Stimulated activated naive CD8-positive, alpha-beta T cell treated with anti-CD3 and anti-CD28 coated beads, Interleukin-15, amount 100 ng/mL, for 72 hours (primary cell): ENCODE measurements at places on chromosomes 2 and 18.

DNA sequence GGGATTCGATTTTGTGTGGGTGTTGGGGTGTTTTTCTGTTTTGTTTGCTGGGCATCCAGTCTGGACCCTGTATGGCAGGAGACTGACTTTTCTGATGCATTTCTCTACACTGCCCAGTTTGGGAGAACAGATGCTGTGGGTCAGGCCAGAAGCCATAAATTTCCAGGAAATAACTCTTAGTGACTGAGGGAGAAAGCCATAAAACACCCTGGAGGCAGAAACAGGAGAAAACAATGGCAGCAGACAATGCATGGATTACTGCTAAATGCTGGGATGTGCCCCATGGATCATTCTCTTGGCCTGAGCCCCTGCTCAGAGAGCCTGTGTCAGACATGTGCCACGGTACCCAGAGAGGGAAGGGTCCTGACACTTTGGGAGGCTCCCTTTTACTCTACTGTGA is 133.6 kb upstream of the CAPN13 start:
- DNase-seq = no peak

GRCh38 chr2:240137596-240138253 is 1.6 kb upstream of the COPS9 start:
- DNase-seq = no peak

DNA sequence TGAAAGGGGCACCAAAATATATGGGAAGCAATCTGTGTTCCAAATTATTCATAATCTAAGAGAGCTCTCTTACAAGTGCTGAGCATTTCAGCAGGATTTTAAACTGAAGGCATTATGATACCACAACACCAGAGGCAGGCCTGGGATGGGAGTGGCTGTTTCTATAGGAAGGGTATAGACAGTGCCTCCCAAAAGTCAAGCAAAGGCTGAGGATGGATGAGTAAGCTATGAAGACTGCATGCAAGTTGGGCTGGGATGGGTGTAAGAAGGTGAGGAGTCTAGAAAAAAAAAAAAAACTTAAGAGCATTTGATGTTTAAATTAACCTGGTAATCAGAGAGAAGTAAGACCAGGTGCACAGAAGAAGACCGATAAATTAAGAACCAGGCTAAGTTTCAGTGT is 132.5 kb downstream of the OSR1 start:
- no peak for DNase-seq

DNA sequence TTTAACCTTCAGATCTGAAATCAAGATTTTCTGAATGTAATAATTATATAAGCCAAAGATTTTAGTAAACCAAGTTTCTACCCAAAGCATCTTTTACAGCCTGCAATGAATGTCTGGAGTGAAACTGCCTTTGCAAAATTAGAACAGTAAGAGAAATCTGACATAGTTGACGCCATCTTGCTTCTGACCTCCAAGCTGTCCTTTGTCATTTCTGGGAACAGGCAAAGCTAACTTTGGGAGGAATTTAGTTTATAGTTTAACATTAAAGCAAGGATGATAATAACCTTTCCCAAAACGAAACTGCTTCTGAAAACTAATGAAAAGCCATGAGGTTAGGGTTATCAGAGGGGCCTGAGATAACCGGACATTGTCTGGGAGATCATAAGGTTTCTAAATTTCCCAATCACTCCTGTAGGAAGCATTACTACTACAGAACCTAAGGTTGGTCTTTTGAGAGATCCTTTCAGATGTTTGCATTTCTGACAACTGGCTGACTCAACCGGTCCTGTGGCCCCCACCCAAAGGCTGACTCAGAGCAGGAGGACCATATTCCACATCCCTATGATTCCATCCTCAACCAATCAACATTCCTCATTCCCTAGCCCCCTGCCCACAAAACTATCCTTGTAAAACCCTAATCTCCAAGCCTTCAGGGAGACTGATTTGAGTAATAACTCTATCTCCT is 124.5 kb downstream of the TMEM131 start:
- no peak for DNase-seq

- DNase-seq = no peak
Measured at GRCh38 chr2:240290432-240291336, 144.8 kb upstream of the GPC1 start.

DNA sequence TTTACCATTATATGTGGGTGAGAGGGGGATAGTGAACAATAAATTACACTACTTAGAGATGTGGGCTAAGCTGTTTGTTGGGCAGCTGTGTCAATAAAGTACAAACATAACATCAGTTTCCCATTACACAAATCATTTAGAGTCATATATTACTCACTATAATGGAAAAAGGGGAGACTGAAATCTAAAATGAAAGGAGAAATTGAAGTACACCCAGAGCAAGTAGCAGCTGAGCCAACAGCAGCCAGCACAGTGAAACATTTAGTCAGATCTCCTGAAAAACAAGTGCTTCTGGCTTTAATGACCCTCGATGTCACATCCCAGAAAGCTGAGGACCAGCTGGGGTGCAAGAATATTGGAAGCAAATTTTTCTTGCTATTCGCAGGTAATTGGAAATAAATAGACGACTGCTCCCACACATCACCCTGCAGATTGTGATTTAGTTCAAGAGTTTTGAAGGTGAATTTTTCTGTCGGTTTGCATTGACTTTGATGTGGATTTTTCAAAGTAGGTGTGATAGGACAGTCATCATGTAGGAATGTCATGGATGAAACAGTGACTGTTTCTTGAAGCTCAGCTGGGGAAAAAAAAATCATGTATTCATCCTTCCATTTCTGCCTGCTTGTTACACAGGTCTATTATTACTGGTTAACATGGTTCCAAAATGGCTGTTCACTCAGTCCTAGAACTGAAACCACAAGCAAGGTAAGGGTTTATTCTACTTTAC is 1607.3 kb upstream of the CELF4 start:
- DNase-seq = no peak

DNA sequence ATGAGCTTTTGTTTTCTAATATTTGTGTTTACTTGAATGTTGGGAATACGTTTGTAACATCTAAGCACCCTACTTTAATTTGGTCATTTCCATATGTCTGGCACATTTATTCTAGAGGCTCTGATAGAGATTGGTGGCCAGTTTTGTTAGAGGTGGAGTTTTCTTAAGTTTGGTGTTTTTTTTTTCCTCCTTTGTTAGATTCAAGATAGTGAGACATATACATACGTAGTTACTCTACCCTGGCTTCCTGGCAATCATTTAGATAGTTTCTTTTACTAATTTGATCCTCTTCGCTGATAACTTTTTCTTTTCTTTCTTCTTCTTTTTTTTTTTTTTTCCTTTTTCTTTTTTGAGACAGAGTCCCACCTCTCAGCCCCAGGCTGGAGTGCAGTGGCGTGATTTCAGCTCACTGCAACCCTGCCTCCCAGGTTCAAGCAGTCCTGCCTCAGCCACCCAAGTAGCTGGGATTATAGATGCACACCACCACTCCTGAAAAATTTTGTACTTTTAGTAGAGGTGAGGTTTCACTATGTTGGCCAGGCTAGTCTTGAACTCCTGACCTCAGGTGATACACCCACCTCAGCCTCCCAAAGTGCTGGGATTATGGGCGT is 26.6 kb downstream of the SMCHD1 start:
- no peak for DNase-seq

- no peak for DNase-seq
Measured at GRCh38 chr2:181649436-181649979, 7.4 kb downstream of the CERKL start.

DNA sequence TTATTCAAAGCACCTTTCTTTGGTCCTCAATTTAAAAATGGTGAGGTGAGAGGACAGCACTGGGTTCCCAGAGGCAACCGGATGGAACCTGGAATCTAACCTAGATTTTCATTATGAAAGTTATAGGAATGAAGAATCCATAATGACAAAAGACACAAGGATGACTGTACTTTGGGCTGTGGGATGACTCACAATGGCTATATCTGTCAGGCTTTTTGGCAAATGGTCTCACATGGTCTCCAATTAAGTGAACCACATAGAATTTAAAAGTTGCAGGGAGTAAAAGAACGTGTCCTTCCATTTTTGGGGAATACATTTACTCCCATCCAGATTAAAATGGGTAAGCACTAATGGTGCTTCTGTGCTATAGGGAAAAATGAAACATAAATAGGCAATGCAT is 31.8 kb upstream of the LYPD1 start:
- no peak for DNase-seq

GRCh38 chr2:58039170-58039611 is 7.4 kb upstream of the VRK2 start:
- DNase-seq = no peak

GRCh38 chr2:239081622-239082021 is 233.7 kb downstream of the TWIST2 start:
- no peak for DNase-seq

GRCh38 chr18:56891870-56892269 is 240.7 kb downstream of the WDR7 start:
- DNase-seq = no peak

GRCh38 chr2:86073225-86073624 is 32.5 kb downstream of the POLR1A start:
- DNase-seq = no peak

- DNase-seq = peak; percentile 61
Measured at GRCh38 chr2:136055929-136056688, 61.8 kb downstream of the CXCR4 start.
